ENCODE measurements at places on chromosomes 13 and 19.

- no peak for DNase-seq
Observed at GRCh38 chr13:42654212-42654611, 80.3 kb downstream of the TNFSF11 start.

DNA sequence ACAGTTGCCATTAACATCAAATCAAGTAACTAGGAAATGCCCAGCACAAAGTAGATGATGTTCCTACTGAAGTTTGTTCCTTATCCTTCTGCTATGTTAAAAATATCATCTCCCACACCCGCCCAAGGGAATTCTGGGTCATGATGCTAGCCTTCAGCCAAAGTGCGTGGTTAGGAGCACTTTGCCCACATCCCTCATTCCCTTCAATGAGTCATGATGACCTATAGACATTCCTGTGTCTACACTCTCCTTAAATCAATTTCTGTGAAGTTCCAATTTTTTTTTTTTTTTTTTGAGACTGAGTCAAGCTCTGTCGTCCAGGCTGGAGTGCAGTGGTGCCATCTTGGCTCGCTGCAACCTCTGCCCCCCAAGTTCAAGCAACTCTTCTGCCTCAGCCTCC lies 17.0 kb downstream of the RXFP2 start:
- no peak for DNase-seq

GRCh38 chr13:24911133-24911908 lies 147.4 kb downstream of the RNF17 start:
- DNase-seq, result no peak

GRCh38 chr13:100666124-100666523 lies 8.5 kb downstream of the TMTC4 start:
- DNase-seq, result no peak

DNA sequence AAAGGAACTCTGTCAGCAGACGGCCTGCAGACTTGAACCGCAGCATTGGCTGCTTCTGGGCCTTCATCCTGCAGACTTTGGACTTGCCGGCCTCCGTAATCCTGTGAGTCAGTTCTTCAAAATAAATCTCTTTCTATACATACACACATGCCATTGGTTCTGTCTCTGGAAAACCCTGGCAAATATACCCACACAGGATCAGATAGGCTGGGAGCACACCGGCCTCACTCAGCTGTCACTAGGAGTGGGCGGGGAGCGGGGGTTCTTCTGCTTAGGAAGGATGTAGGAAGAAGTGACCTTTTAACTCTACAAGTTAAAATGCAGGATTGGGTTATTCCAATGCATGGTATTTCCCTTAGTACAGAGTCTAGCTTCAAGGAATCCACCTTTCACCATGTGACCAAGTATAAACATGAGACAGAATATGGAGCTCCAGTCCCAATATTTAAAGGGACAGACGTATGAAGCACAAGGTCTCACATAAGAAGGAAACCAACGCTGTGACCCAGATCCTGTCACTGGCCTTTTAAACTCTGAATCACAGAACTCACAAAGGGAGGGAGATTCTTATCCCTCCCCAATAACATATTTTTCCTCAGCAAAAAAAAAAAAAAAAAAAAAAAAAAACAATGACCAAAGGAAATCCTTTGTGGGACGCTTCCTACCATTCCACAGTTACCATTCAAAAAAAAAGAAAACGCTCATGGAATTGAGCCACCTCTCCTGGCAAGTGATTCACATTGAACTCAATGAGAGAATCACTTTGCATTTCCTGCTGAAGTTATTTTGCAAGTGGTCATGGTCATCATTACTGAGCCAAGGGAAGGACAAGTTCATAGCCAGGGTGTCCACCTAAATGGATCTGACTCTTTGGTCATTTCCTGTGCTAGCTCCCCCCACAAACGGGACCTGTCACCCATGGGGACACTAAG lies 352.9 kb downstream of the FOXO1 start:
- DNase-seq, result no peak

- DNase-seq, result no peak
Observed at GRCh38 chr13:110382229-110382628, 75.1 kb downstream of the COL4A2 start.

DNA sequence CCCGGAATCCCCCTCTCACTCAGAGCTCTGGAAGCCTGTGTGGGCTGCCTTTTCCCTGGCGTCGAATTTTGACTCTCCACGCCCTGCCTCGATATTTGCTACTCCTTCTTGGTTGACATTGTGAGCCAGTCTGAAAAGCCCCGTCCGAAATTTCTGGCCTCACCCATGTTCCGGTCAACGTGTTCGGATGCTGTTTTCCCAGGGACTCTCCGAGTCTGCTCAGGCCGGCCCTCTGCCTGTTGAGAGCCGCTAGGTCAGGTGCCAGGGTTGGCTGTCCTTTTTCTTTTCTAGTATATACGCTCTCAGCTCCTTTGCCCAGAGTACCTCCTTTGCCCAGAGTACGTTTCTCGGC lies 6.8 kb upstream of the DGKH start:
- no peak for DNase-seq

GRCh38 chr19:33000510-33000909 lies 28.5 kb downstream of the FAAP24 start:
- DNase-seq, result no peak
